ENCODE measurements at places on chromosomes 3 and 15. TPM values are rescaled to one million over a fixed set of nuclear protein-coding genes. Genes with fewer than 3 reads are reported as not detected.

DNA sequence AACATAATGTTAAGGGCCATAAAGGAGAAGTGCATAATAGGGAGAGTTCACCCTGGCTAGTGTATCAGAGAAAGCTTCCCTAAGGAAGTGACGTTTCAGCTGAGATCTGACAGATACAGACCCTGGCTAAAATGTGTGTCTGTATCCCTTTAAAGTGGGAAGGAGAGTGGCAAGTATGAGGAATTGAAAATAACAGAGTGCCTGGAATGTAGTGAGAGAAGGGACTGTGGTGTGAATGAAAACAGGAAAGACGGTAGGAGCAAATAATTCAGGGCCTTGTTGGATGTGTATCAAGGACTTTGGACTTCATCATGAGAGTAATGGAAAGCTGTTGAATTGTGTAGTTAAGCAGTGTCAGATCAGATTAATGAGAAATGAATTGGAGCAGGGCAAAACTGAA is 30.5 kb downstream of the NEO1 start:
- H3K4me3 ChIP-seq = no peak overlapping the region
- DNase-seq = no peak
- peaks cover 2% of the 10 kb centered on the region for H3K27me3 ChIP-seq
- no peaks in the 10 kb centered on the region for H3K4me1 ChIP-seq
- no peaks in the 10 kb centered on the region for H3K36me3 ChIP-seq

GRCh38 chr3:59079962-59080361 is 30.1 kb upstream of the CFAP20DC start:
- no peak for DNase-seq
- H3K4me3 ChIP-seq = no peak overlapping the region
- no peaks in the 10 kb centered on the region for H3K36me3 ChIP-seq
- H3K4me1 ChIP-seq = no peaks in the 10 kb centered on the region

- no peak overlapping the region for H3K27ac ChIP-seq
- H3K36me3 ChIP-seq = no peaks in the 10 kb centered on the region
Measured at GRCh38 chr3:33155301-33155700, 41.5 kb downstream of the CRTAP start.

- H3K27ac ChIP-seq = no peak overlapping the region
- no peaks in the 10 kb centered on the region for H3K4me1 ChIP-seq
- H3K36me3 ChIP-seq = no peaks in the 10 kb centered on the region
- no peak for DNase-seq
Measured at GRCh38 chr3:104514776-104515175, 851.9 kb upstream of the ALCAM start.

DNA sequence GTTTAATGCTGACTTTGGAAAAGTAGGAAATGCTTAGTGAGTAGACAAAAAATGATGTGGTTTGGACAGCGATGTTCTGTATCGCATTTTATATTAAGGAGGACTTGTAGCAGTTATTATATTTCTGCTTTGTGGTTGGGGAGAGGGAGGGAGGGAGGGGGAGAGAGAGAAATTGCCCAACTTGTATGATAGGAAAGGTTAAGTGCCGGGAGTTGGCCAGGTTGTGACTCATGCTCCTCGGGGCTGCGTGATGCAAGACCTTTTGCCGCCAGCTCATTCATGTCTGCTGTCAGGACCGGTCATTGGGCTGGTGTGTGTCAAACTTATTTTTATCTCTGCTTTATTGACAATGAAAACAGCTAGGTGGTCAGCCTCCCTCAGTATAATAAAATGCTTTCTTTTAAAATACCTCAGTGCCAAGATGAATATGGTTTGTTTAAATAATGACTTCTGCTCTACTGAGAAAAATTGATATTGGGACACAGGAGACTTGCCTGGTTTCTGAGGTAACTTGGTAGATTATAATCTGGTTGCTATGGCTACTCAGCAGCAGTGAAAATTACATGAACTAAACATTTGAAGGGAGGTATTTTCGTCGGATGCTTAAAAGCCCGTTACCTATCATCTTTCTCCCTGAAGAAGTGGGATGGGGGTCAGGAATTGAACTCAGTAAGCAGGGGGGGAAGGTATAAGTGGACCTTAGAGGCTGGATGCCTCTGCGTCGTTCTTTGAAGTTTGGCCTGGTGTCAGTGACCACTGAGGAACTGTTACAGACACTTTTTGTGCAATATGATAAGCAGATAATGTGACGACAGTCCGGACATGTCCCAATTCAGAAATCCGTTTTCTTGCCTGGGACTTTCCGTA is 90.7 kb downstream of the FNDC3B start:
- H3K36me3 ChIP-seq = peaks cover 14% of the 10 kb centered on the region
- H3K4me1 ChIP-seq = peaks cover 71% of the 10 kb centered on the region
- H3K27ac ChIP-seq = peak overlapping the region; percentile 6

- DNase-seq = no peak
- no peak overlapping the region for H3K27ac ChIP-seq
- H3K27me3 ChIP-seq = peaks cover 3% of the 10 kb centered on the region
- H3K36me3 ChIP-seq = peaks cover 21% of the 10 kb centered on the region
Measured at GRCh38 chr3:37661615-37662306, 199.9 kb upstream of the CTDSPL start.

DNA sequence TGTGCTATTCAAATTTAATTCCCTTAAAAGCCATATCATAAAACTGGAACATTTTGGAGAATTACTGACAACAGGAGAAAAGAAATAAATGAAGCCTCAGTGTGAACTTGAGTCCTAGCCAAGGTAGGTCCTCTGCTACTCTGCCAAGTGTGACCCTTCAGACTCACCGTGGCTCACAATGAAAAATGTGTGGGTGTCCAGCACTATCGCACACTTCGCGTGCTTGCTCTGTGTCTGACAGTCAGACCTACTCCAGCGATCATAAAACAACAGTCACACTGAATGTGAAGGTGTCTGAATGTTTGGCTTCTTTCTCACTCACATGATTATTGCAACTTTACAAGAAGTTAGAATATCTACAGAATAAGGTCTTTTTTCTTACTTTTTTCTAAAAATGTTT is 65.8 kb upstream of the TRA2B start:
- H3K4me1 ChIP-seq = no peaks in the 10 kb centered on the region
- no peak for DNase-seq
- no peaks in the 10 kb centered on the region for H3K36me3 ChIP-seq
- no peak overlapping the region for H3K27ac ChIP-seq

DNA sequence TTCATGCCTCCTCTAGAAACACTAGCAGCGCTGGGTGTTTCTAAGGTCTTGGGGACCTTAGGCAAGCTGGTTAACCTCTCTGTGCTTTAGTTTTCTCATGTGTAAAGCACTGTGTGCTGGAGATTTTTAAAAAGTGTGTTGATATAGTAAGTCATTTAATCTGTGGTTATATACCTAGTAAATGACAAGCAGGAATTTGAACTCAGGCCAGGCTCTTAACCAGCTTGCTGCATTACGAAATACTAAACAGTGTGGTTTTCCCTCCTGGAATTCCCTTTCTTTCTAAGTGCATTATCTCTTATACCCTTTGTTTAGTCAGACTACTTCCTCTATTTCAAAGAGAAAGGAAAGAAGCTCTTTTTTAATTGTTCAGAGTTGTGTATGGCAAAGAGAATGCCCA is 26.5 kb downstream of the NEO1 start:
- H3K27ac ChIP-seq = no peak overlapping the region
- H3K4me1 ChIP-seq = no peaks in the 10 kb centered on the region
- no peaks in the 10 kb centered on the region for H3K27me3 ChIP-seq
- no peak for DNase-seq
- no peak overlapping the region for H3K4me3 ChIP-seq

GRCh38 chr15:33341953-33342352 is 31.2 kb downstream of the RYR3 start:
- H3K27me3 ChIP-seq = peaks cover 2% of the 10 kb centered on the region
- DNase-seq = no peak
- H3K4me1 ChIP-seq = no peaks in the 10 kb centered on the region
- H3K36me3 ChIP-seq = no peaks in the 10 kb centered on the region

GRCh38 chr3:173398111-173398479 is 551 bp downstream of the NLGN1 start:
- no peak for DNase-seq
- H3K36me3 ChIP-seq = peaks cover 6% of the 10 kb centered on the region
- peaks cover 67% of the 10 kb centered on the region for H3K27me3 ChIP-seq
- peaks cover 29% of the 10 kb centered on the region for H3K4me1 ChIP-seq

GRCh38 chr3:88032245-88032644 is 26.6 kb downstream of the CGGBP1 start:
- DNase-seq = no peak
- peaks cover 5% of the 10 kb centered on the region for H3K4me1 ChIP-seq
- H3K4me3 ChIP-seq = peak overlapping the region; percentile 78
- peak overlapping the region; percentile 90 for H3K27ac ChIP-seq
- H3K27me3 ChIP-seq = no peaks in the 10 kb centered on the region

Gene NUSAP1
- total RNA-seq = 2.5 TPM

Gene GPR176
- total RNA-seq = not detected

Gene HRG
- total RNA-seq = not detected

Gene GRAMD1C
- 0.82 TPM for total RNA-seq

Gene PCOLCE2
- not detected for total RNA-seq

Gene OR4F15
- not detected for total RNA-seq

Gene MLF1
- total RNA-seq = 0.91 TPM

Data from naive thymus-derived CD8-positive, alpha-beta T cell (primary cell).